CD4-positive, alpha-beta T cell treated with Interleukin-17A for 1 hour (primary cell): ENCODE measurements at places on chromosomes 2 and 18.

DNA sequence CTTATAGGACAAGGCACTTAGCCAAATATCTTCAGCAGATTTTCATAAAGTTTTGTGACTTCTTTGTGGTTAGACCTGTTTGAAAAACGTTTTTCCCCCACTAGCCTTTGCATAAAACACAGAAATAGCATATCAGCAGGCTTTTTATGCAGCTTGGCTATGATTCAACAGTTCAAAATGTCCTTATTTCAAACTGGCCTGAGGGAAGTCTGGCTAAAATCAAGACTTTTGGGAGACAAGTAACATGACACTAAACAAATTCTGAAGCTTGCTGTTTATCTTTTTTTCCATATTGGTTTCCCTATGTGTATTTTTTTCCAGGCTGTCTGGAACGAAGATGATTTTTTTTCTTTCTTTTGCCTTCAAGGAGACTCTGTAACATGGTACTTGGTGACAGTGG lies 95.1 kb upstream of the L3MBTL4 start:
- DNase-seq: no peak

- no peak for DNase-seq
Observed at GRCh38 chr2:57753636-57754035, 293.0 kb upstream of the VRK2 start.

- no peak for DNase-seq
Observed at GRCh38 chr18:50848061-50848551, 28.3 kb upstream of the MRO start.

GRCh38 chr2:2848621-2849333 lies 517.7 kb upstream of the MYT1L start:
- no peak for DNase-seq

DNA sequence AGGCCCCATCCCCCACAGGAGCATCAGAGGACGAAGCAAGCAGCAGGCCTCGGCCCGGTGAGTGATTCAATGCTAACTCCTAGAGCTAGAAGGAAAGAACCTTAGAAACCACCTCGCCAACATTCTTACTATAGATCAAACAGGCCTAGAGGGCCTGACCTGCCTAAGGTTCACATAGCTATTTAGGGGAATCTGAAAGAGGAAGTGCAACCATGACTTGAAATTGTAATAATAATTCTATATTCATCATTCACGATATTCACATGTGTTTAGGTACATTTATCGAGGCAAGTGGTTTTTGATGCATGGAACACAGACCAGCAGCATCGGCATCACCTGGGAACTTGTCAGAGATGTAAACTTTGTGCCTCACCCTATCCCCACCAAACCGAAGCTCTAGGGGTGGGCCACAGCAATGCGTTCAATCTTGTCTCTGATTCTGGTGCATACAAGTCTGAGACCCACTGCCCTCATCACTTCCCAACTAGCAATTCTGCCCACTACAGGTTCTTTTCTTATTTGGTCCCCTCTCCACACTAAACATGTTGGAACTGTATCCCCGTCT lies 78.0 kb upstream of the DNMT3A start:
- no peak for DNase-seq

- no peak for DNase-seq
Observed at GRCh38 chr18:39039813-39040212, 1474.2 kb upstream of the CELF4 start.

DNA sequence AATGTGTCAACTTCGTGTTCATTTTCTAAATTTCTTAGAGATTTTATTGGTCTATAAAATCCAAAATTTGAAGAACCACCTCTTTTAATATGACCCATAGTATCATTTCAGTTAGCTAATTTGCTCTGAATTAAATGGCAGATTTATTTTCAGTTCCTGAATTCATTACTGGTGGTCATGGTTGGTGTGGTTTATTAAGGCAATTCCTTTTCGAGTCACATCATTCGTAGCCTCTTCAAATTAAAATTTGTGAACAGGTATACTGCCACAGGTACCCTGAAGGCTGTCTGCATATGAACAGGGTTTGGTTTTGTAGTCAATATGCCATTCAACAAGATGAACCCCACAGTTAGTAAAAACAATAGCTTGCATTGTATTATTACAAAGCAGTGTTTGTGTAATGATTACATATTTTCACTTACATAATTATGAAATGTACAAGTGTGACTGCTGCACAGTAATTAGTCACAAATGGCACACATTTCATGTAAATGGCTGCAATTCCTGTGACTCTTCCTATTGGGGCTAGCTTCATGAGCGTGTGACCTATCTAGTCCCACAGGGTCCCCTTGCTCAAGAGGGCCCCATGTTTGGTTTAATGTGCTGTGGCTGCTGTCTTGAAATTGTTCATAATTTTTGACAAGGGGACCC lies 48.9 kb downstream of the CDC42EP3 start:
- DNase-seq: no peak

DNA sequence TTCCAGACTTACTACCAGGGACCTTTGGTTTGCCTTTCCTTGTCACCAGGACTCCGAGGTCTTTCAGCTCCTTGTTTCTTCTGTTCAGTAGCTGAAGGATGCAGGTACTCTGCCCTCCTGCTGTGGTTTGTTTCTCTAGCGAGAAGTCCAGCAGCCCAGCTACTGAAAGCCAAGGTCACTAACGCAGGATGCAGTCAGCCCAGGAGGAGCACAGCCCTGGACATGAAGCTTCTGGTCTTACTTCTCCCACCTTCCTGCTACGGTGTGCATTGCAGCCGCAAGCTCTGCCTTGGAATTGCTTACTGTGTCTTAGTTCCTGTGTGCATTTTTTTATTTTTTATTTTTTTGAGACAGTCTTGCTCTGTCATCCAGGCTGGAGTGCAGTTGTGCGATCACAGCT lies 62.4 kb downstream of the DGKD start:
- no peak for DNase-seq

DNA sequence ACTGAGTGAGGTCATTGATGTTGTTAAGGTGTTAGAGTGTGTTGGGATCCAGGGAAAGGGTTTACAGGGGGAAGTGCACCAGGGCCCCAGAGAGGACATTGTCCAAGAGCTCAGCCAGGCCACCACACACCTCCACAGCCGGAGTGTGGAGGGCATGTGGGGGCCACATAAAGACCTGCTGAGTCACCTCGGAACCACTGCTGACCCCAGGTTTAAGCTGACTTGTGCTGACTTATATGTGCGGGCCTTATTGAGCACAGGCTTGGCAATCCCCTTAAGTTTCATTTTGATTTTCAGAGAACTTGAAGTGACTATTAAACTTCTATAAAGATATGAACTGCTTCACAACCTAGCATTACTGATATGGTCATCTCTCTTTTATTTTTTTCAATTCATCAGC lies 166.2 kb upstream of the MAP3K20 start:
- DNase-seq: no peak

- no peak for DNase-seq
Observed at GRCh38 chr18:33369711-33370449, 70.6 kb downstream of the CCDC178 start.

DNA sequence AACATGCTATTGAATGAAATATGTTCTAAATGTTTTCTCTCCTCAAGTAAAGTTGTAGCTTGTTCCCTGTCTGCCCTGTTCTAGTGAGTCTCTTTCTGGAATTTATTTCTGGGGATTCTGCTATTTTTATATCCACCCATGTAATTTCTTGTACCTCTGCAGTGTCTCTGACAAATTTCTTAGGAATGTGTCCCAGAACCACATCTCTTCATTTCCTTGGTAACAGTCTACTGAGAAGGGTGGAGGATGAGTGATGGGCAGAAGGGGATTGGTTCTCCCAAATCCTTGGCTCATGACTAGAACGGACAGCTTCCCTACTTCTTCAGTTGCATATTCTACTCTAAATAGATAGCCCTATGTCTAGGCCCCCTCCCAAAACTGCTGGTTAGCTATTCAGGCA lies 490.6 kb upstream of the LINC00305 start:
- no peak for DNase-seq

DNA sequence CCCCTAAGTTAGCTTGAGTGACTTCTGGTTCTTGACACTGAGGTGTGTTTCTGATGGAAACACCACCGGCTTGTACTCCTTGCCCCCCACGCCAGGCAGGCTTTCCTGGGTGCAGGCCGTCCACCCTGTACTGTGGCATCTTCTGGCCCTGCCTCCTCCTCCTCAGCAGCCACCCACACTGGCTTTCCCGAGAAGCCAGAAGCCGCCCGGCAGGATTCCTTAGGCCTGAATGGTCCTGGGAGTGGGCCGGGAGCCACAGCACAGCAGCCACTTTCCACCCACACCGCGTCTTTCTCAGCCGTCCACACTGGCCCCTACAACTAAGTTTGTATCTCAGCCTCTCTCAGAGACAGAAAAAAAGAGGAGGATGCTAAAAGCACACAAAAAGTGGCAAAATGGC lies 2.1 kb upstream of the HSBP1L1 start:
- no peak for DNase-seq

GRCh38 chr18:58766164-58766563 lies 94.9 kb downstream of the MALT1 start:
- no peak for DNase-seq

- DNase-seq: no peak
Observed at GRCh38 chr2:11697103-11697871, 27.3 kb upstream of the NTSR2 start.

- no peak for DNase-seq
Observed at GRCh38 chr2:176569574-176569973, 300.3 kb downstream of the MTX2 start.

DNA sequence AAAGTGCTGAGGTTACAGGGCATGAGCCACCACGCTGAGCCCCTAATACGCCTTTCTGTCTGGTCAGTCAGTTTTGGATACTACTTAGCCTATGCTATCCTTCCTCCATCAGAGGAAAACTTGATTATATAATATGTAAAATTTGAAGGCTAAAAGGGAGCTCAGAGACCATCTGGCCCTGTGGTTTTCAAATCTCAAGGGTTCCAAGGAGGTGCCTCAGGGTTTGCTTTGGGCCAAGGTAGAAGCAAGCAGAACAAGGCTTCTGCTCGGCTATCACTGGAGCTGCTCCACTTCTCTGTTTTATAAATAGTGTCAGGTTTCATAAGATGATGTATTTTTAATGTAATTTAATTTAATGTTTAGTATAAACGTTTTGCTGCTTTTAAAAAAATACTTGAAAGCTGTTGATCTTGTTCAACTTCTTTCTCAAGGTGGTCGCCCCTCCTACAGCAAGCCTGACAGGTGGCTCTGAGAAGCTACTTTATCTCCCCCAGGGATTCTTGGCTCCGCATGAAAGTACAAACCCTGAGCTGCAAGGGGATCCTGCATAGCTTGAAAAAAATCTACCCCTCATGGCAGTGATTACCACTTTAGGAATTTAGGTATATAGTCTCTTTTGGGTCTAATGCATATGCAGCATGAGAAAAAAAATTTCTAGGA lies 290.3 kb downstream of the CNTNAP5 start:
- DNase-seq: no peak

DNA sequence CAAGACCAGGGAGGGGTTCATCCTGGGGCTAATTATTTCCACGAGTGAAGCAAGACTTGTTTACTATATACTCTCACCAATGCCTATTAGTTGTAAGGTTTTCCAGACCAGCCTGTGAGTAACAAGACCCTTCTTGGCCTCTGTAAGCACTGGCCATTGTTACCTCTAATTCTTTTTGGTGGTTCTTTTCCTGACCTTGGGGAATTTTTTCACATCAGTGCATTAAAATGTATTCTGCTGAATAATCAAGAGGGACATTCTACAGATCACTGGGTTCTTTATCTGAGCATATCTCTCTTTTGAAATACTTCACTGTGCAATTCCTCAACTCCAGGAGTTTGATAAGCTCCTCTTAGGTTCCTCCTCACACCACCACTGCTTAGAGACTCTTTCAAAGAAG lies 909.9 kb upstream of the ACVR2A start:
- DNase-seq: no peak

DNA sequence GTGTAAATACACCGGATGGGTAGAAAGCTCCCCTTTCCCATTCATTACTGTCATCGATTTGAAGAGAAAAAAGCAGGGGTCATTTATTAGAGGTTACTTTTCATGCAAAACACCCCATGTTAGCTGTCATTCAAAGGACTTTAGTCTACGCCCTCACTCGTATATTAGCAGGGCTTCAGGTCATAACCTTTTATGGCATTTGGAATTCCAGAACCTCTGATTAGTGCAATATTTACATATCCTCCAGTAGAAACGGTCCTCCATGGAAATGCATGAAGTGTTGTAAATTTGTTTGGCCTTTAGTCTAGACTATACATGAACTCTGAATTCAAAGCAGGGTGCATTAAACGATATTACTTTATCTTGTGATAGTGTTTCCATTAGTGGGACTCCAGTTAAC lies 180.5 kb downstream of the ZNF516 start:
- DNase-seq: no peak

DNA sequence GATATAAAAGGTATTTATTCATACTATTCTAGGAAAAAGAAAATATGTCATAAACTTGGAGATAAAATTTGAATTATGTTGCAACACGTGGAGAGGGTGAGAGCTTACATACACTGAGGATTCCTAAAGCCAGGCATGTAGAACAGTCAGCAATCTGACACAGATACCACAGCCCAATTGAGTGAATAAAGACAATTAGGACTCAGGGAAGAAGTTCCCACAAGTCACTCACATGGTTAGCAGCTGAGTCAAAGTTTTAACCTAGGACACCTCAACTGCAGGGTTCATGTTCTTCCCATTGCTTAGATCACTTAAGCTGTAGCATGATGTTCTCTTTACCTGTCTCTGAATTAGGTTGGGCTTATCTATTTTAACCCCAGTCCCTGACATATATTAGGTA lies 189.5 kb downstream of the CMPK2 start:
- DNase-seq: no peak

DNA sequence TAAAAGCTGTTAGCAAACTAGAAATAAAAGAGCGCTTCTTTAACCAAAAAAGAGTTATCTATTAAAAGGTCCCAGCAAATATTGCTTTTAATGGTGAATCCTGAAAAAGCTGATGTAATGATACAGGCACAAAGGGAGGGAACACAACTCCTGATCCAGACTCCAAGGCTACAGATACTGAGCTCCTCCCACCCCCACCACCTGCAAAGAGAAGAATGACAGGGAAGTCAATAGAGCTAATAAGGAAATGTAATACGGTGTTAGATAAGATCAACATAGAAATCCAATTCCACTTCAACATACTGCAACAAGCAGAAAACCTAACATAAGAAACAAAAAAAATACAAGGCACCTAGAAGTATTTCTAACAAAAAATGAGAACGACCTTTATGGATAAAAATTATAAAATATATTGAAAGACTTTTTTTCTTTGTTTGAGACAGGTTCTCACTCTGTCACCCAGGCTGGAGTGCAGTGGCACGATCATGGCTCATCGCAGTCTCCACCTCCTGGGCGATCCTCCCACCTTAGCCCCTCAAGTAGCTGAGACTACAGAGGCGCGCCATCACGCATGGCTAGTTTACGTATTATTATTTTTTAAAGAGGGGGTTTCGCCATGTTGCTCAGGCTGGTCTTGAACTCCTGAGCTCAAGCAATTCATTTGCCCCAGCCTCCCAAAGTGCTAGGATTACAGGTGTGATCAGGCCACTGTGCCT lies 192.2 kb downstream of the HDAC4 start:
- no peak for DNase-seq
